MCF 10A (cell line): ENCODE measurements at places on chromosomes 16 and 17. TPM values are rescaled to one million over a fixed set of nuclear protein-coding genes. Genes with fewer than 3 reads are reported as not detected.
A peak's percentile ranks its signal among the peaks of the same experiment; 100 is the strongest.

GRCh38 chr16:89246383-89246902 is 28.9 kb downstream of the ZNF778 start:
- no peaks in the 10 kb centered on the region for H3K27me3 ChIP-seq
- H3K27ac ChIP-seq = no peak overlapping the region
- H3K4me3 ChIP-seq = peak overlapping the region; percentile 40
- DNase-seq = no peak

SLC16A6 gene
- total RNA-seq = 1.4 and 1.6 TPM in 2 replicates

TBC1D3 gene
- 3.6 TPM in 1 of 2 replicates, not detected in the other for total RNA-seq

GRCh38 chr17:30112794-30113193 is 3.8 kb upstream of the NSRP1 start:
- H3K4me1 ChIP-seq = no peaks in the 10 kb centered on the region
- H3K4me3 ChIP-seq = no peak overlapping the region
- H3K36me3 ChIP-seq = peaks cover 7% of the 10 kb centered on the region
- no peak for DNase-seq

- peak overlapping the region; percentile 52 for H3K4me3 ChIP-seq
- H3K36me3 ChIP-seq = peaks cover 8% of the 10 kb centered on the region
- peaks cover 72% of the 10 kb centered on the region for H3K4me1 ChIP-seq
Measured at GRCh38 chr17:40321961-40322357, 13.0 kb downstream of the RARA start.

DNA sequence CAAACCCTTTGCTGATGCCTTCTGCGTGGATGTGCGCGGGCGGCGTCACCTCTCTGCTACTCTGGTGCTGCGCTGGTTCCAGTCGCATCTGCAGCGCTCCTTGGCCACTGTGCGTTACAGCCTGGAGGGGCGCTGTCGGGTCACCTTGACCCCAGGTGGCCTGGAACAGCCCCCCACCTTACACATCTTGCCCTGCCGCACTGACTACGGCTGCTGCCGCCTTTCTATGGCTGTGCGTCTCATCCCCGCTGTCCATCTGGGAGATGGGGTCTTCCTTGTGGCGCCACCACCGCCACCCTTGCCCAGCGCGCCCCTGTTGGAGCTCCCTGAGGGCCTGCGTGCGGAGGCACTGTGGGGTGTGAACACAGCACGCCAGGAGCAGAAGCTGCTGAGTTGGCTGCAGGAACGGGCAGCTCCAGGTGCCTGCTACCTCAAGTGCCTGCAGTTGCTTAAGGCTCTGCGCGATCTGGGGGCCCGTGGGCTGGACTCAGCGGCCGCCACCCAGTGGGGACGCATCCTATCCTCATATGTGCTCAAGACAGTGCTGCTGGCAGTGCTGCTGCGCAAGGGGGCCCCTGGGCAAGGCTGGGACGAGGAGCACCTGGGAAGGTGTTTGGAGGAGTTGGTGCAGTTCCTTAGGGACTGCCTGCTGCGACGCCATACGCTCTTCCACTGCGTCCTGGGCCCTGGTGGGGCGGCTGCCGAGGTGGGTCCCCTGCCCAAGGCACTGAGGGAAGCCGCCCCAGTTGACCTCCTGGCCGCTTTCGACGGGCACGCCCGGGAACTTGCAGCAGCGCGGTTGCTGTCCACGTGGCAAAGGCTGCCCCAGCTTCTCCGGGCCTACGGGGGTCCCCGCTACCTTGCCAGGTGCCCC is 1.6 kb downstream of the ITPRIPL2 start:
- no peaks in the 10 kb centered on the region for H3K27me3 ChIP-seq
- H3K4me1 ChIP-seq = peaks cover 32% of the 10 kb centered on the region
- no peak for DNase-seq

- DNase-seq = no peak
- H3K27me3 ChIP-seq = no peaks in the 10 kb centered on the region
- no peak overlapping the region for H3K4me3 ChIP-seq
- peak overlapping the region; percentile 40 for H3K27ac ChIP-seq
- no peaks in the 10 kb centered on the region for H3K4me1 ChIP-seq
Measured at GRCh38 chr16:19735074-19735867, 17.2 kb downstream of the IQCK start.

GRCh38 chr16:73265124-73265837 is 217.4 kb upstream of the ZFHX3 start:
- peaks cover 86% of the 10 kb centered on the region for H3K27me3 ChIP-seq
- DNase-seq = no peak
- H3K4me1 ChIP-seq = no peaks in the 10 kb centered on the region
- H3K4me3 ChIP-seq = no peak overlapping the region
- no peak overlapping the region for H3K27ac ChIP-seq

- H3K36me3 ChIP-seq = peaks cover 19% of the 10 kb centered on the region
- peak overlapping the region; percentile 96 for H3K27ac ChIP-seq
- H3K27me3 ChIP-seq = no peaks in the 10 kb centered on the region
- DNase-seq = no peak
- H3K4me1 ChIP-seq = peaks cover 43% of the 10 kb centered on the region
Measured at GRCh38 chr16:75247249-75247648, 4.2 kb downstream of the BCAR1 start.

KCNG4 gene
- not detected in 2 replicates for total RNA-seq

DNA sequence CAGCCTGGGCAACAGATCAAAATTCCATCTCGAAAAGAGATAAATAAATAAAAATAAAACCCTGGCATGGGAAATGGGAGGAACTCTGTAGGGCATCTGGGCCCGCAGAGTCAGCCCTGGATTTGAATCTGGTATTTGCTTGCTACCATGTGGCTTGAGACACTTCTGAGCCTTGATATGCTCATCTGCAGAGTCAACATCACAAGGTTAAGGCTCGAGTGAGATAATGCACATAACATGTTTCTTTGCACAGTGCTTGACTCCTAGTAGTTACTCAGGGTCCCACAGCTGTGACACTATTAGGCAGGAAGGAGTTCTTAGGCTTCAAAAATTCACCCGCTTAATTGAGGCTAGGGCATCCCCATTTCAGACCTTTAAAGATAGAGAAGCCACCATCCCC is 21.3 kb downstream of the CDK5RAP3 start:
- H3K4me1 ChIP-seq = no peaks in the 10 kb centered on the region
- no peak overlapping the region for H3K4me3 ChIP-seq
- no peak for DNase-seq
- H3K27me3 ChIP-seq = no peaks in the 10 kb centered on the region
- H3K27ac ChIP-seq = no peak overlapping the region

CACNG1 gene
- total RNA-seq = not detected in 2 replicates

XAF1 gene
- total RNA-seq = not detected in 2 replicates

C16orf96 gene
- not detected in 2 replicates for total RNA-seq

GRCh38 chr17:79495665-79496064 is 115.2 kb downstream of the RBFOX3 start:
- peaks cover 62% of the 10 kb centered on the region for H3K27me3 ChIP-seq
- no peak overlapping the region for H3K27ac ChIP-seq
- DNase-seq = no peak
- no peak overlapping the region for H3K4me3 ChIP-seq

ARL4D gene
- total RNA-seq = 33.5 and 38.8 TPM in 2 replicates

HOXB7 gene
- total RNA-seq = not detected in 2 replicates

CDRT15L2 gene
- total RNA-seq = not detected in 2 replicates

DNA sequence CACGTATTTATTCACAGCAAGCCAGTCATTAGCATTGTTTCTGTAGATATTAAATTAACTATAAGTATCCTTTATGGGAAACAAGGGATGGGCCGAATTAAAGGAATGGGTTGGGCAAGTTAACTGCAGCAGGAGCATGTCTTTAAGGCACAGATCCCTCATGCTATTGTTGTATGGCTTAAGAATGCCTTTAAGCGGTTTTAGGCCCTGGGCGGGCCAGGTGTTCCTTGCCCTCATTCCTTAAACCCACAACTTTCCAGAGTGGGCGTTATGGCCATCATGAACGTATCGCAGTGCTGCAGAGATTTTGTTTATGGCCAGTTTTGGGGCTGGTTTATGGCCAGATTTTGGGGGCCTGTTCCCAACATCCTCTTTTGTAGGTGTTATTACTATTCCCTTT is 9.1 kb downstream of the PHKB start:
- H3K27ac ChIP-seq = no peak overlapping the region
- H3K4me3 ChIP-seq = no peak overlapping the region
- no peak for DNase-seq
- H3K4me1 ChIP-seq = peaks cover 16% of the 10 kb centered on the region
- no peaks in the 10 kb centered on the region for H3K27me3 ChIP-seq
